ENCODE measurements at places on chromosomes 7 and 10. TPM values are rescaled to one million over a fixed set of nuclear protein-coding genes. Genes with fewer than 3 reads are reported as not detected.
A peak's percentile ranks its signal among the peaks of the same experiment; 100 is the strongest.

The TBXAS1 gene
- total RNA-seq: 1.6 TPM

The KIAA1549 gene
- 19.9 TPM for total RNA-seq

- no peak overlapping the region for H3K27ac ChIP-seq
- no peak for DNase-seq
- no peak overlapping the region for H3K4me3 ChIP-seq
- no peaks in the 10 kb centered on the region for H3K4me1 ChIP-seq
- no peaks in the 10 kb centered on the region for H3K36me3 ChIP-seq
Observed at GRCh38 chr10:35460852-35461460, 124.6 kb downstream of the CCNY start.

GRCh38 chr10:116070743-116071320 lies 202.2 kb downstream of the GFRA1 start:
- H3K36me3 ChIP-seq: no peaks in the 10 kb centered on the region
- no peaks in the 10 kb centered on the region for H3K27me3 ChIP-seq
- H3K27ac ChIP-seq: no peak overlapping the region
- no peak overlapping the region for H3K4me3 ChIP-seq
- no peak for DNase-seq

GRCh38 chr10:119301397-119301796 lies 94.0 kb downstream of the GRK5 start:
- peaks cover 26% of the 10 kb centered on the region for H3K4me1 ChIP-seq
- DNase-seq: no peak
- no peaks in the 10 kb centered on the region for H3K36me3 ChIP-seq
- no peak overlapping the region for H3K27ac ChIP-seq
- H3K27me3 ChIP-seq: no peaks in the 10 kb centered on the region
- no peak overlapping the region for H3K4me3 ChIP-seq

- no peaks in the 10 kb centered on the region for H3K27me3 ChIP-seq
- H3K4me1 ChIP-seq: peaks cover 14% of the 10 kb centered on the region
- DNase-seq: peak; percentile 78
Observed at GRCh38 chr10:132938472-132939339, 3.7 kb downstream of the CFAP46 start.

DNA sequence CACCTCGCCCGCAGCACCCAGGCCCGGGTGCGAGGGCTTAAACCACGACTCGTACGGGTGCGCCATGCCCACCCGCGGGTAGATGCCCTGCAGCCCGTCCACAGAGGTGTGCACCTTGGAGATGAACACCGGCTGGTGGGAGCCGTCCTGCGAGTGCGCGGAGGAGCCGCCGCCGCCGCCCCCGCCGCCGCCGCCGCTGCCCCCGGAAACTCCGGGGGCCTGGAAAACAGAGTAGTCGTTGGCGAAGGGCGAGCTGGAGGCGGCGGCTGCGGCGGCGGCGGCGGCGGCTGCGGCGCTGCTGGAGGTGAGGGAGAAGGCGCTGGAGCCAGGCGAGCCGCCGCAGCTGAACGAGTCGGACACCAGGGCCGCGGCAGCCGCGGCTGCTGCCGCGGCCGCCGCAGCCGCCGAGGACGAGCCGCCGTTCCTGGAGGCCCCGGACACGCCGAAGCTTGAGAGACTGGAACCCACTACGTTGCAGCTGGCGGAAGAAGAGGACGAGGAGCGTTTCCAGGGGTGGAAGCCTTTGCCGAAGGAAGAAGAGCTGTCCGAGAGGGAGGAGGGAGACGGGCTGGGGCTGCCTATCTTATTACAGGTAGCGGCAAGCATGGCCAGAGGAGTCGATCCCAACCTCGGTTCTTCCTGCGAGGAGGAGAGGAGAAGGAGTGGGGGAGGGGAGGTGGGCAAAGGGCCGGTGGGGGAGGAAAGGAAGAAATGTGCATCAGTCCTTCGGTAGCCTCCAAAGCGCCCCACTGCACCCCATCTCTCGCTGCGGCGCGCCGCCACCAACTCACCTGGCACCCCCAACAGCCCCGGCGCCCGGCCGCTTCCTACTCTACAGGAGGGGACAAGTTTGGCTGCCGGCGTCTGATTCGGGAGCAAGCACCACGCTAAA lies 1.3 kb downstream of the SP8 start:
- H3K27me3 ChIP-seq: no peaks in the 10 kb centered on the region
- peak overlapping the region; percentile 84 for H3K4me3 ChIP-seq
- no peaks in the 10 kb centered on the region for H3K36me3 ChIP-seq
- H3K4me1 ChIP-seq: peaks cover 10% of the 10 kb centered on the region

DNA sequence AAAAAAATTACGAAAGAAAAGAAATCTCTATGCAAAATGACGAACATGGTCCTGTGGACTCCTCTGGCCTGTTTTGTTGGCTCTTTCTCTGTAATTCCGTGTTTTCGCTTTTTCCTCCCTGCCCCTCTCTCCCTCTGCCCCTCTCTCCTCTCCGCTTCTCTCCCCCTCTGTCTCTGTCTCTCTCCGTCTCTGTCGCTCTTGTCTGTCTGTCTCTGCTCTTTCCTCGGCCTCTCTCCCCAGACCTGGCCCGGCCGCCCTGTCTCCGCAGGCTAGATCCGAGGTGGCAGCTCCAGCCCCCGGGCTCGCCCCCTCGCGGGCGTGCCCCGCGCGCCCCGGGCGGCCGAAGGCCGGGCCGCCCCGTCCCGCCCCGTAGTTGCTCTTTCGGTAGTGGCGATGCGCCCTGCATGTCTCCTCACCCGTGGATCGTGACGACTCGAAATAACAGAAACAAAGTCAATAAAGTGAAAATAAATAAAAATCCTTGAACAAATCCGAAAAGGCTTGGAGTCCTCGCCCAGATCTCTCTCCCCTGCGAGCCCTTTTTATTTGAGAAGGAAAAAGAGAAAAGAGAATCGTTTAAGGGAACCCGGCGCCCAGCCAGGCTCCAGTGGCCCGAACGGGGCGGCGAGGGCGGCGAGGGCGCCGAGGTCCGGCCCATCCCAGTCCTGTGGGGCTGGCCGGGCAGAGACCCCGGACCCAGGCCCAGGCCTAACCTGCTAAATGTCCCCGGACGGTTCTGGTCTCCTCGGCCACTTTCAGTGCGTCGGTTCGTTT lies 83.5 kb upstream of the SLF2 start:
- DNase-seq: no peak
- peaks cover 10% of the 10 kb centered on the region for H3K4me1 ChIP-seq
- H3K36me3 ChIP-seq: no peaks in the 10 kb centered on the region
- H3K4me3 ChIP-seq: peak overlapping the region; percentile 77

DNA sequence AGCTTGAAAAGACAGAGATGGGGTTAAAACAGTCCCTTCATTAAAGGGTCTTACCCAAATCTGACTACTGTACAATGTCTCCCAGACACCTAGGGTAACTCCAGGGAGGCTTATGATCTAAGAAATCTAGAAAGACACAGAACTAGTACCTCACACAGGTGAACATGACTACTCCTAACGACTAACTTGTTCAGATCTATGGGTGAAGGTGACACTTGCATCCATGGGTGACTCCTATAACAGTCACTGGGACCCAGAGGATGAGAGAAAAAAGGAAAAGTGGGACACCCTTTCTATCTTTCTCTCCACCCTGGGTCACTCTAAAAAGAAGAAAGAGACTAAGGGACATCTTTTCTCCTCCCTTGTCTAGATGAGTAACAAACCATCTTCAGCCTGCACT lies 19.2 kb downstream of the AKR1C8 start:
- no peak for DNase-seq
- H3K27ac ChIP-seq: no peak overlapping the region
- no peaks in the 10 kb centered on the region for H3K4me1 ChIP-seq

DNA sequence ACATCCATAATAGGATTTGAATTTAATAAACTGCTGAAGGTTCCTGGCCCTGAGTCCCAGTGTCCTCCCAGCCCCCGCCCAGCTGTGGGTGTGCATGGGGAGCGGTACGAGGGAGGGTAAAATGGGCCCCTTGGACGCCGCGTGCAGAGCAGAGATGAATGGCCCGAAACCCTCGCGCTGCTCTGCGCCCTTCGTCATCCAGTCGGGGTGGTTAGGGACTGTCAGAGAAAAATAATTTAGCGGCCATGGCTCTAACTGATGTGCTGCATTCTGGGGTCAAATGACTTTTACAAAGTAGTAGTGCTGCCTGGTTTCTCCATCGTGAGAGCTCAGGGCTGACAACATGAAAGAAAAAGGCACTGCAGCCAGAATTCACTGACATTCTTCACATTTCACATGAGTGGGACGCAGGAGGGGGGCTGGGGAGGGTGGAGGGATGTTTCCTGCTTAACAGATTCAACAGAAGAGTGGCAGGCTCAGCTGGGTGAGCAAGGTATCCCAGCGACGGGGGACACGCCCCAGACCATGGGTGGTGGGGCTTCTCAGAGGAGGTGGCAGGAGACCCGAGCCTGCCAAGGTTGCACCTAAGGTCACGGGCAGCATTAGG lies 304.5 kb downstream of the WDR37 start:
- peaks cover 33% of the 10 kb centered on the region for H3K4me1 ChIP-seq
- H3K27me3 ChIP-seq: no peaks in the 10 kb centered on the region
